Fibroblast of the aortic adventitia (primary cell): ENCODE measurements at places on chromosomes 12 and 14.

- no peak for DNase-seq
Measured at GRCh38 chr12:126107659-126108058, 1042.4 kb downstream of the AACS start.

DNA sequence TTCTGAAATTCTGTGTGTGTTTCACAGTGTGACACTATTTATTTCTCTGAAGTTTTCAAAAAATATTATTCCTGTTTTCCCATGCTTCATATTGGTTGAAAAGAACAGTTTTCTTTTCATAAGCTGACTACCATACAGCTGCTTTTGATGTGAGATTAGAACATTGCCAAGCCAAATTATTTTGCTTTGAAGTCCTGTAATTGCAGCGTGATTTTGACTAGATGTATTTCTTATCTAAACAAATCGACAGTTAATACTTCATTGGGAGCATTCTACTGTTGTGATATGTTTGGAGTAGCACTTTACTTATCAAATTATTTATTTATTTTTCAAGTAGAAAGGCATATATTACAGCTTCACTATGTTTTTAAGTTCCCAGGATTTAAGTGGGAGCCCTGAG, 132.0 kb downstream of the DACT1 start:
- DNase-seq: no peak

- DNase-seq: no peak
Measured at GRCh38 chr12:101564912-101565311, 29.9 kb upstream of the MYBPC1 start.

- no peak for DNase-seq
Measured at GRCh38 chr14:23881282-23881681, 72.3 kb upstream of the DHRS4 start.

GRCh38 chr14:36690311-36691040, 28.8 kb downstream of the PAX9 start:
- no peak for DNase-seq

- DNase-seq: no peak
Measured at GRCh38 chr14:39229601-39230110, 4.1 kb upstream of the MIA2 start.

GRCh38 chr14:53652068-53652467, 304.6 kb downstream of the BMP4 start:
- DNase-seq: no peak

GRCh38 chr14:35400648-35401421, 3.7 kb downstream of the NFKBIA start:
- peak; percentile 28 for DNase-seq

DNA sequence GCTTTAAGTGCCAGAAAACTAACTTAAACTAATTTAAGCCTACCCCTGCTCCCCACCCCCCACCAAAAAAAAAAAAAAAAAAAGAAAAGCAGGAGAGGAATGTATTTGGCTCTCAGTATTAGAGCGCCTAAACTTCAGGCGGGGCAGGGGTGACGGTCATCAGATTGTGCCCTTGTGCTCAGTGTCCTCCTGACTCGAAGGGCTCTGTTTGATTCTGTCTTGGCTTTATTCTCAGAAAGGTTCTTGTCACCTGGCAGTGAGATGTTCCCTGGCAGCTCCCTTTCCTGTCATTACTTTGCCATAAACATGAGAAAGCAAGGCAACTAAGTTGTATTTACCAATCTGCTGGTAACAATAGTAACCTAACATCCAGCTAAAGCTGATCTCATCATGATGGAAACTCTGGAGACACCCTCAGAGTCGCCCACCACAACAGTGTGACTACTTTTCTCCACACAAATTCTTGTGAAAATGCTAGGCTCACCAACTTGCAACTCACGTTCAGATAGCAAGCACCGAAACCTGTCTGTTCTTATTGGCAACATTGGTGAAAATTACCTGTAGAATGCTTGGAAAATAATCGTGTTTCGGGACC, 39.0 kb upstream of the WNK1 start:
- no peak for DNase-seq

- peak; percentile 9 for DNase-seq
Measured at GRCh38 chr14:53273671-53274072, 120.5 kb upstream of the DDHD1 start.

DNA sequence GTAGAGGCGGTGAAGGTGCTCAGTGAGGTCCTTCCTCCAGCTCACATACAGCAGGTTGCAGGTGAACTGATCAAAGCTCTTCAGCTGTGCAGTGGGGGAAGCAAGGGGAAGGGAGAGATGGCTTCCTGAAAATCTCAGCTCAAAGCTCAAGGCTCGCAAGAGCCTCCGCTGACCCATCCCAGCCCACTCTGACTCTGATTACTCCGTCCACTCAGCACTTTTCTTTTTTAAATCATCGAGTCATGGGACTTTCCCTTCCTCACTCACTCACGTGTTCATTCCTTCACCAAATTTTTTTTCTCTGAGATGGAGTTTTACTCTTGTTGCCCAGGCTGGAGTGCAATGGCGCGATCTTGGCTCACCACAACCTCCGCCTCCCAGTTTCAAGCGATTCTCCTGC, 4.7 kb downstream of the ABCD4 start:
- no peak for DNase-seq

GRCh38 chr12:11798856-11799501, 149.5 kb downstream of the ETV6 start:
- peak; percentile 86 for DNase-seq

- no peak for DNase-seq
Measured at GRCh38 chr12:34300376-34301250, 278.3 kb downstream of the ALG10 start.

GRCh38 chr12:51951199-51951842, at the start of gene ACVR1B:
Gene ACVR1B (plus strand): TSS chr12:51951699. CDS start chr12:51951744, 45 bp downstream.
- DNase-seq: peak; percentile 87
